ENCODE measurements at places on chromosomes 12 and 14.

DNA sequence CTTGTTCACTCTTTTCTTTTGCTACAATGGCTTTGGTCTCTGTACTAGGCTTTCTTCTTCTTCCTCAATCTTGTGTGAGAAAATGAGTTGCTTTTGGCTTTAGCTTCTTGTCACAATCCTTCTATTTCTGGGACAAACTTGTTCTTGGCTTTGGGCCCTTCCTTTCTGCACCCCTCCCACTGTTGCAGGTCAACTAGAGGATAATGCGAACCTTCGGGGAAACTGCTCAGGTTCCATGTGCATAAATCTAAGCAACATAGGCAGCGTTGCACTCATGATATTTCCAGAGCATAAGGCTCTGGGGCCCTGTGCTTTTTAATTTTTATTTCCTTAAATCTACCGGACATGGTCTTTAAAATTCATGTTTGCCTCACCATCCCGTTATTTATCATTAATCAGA, 89.8 kb upstream of the LRIG3 start:
- no peak for DNase-seq

GRCh38 chr14:20563971-20564370, 3.1 kb upstream of the RNASE9 start:
- no peak for DNase-seq

GRCh38 chr12:120373683-120374082, 4.7 kb upstream of the MSI1 start:
- DNase-seq, result no peak

DNA sequence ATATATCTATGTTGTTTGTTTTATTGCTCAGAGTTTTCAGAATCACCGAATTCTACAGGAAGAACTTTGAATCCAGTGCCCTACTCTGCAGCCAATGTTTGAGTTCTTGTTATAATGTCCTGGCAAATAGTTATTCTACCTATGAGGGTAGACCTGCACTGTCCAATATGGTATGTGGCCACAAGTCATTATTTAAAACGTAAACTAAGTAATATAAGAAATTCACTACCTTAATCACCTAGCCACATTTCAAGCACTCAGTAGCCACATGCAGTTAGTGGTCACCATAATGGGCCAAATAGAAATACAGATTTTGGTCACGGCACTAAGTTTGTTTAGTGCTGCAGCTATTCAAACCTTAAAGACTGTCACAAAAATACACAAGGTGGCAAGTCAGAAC, 26.4 kb downstream of the GNPTAB start:
- no peak for DNase-seq

- no peak for DNase-seq
Observed at GRCh38 chr12:15558915-15559528, 230.2 kb downstream of the EPS8 start.

DNA sequence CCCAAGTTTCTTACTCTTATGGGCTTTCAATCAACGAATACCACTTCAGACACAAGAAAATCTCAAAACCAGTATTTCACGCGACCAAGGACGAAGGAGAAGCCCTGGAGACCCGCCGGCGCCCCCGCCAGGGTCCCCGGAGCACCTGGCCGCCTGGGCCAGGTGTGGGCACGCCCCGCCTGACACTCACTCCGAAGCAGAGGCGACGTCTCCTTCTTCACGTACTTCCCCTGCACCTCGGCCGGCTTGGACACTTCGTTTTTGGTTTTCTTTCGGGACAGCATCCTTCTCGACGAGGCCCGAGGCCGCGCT, 466 bp downstream of the SAV1 start:
- DNase-seq, result no peak

GRCh38 chr14:104048758-104049507, 36.6 kb upstream of the ASPG start:
- DNase-seq, result no peak

- DNase-seq, result no peak
Observed at GRCh38 chr12:2413301-2413700, 360.5 kb downstream of the CACNA1C start.

- DNase-seq, result no peak
Observed at GRCh38 chr14:32251530-32251929, 48.5 kb upstream of the RNU6-8 start.

DNA sequence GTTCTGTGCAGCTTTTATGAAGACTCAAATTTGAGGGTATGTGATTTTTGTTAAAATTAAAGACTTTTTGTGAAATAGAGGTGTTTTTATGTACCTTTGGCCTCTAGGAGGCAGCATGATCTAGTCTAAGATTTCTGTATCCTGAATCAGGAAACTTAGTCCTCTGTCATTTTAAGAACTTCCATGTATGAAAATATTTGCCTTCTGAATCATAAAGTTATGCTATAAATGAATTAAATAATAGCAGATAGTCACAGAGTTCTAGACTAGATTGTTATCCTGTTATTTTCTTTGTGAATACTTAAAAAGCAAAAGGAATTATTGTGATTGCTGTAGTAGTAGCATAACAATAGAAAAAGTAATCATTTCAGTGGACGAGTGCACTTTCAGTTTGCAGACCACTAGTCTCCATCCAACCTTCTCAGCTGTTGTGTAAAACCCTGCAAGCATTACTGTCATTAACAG, 56.3 kb downstream of the FGD4 start:
- DNase-seq, result no peak

DNA sequence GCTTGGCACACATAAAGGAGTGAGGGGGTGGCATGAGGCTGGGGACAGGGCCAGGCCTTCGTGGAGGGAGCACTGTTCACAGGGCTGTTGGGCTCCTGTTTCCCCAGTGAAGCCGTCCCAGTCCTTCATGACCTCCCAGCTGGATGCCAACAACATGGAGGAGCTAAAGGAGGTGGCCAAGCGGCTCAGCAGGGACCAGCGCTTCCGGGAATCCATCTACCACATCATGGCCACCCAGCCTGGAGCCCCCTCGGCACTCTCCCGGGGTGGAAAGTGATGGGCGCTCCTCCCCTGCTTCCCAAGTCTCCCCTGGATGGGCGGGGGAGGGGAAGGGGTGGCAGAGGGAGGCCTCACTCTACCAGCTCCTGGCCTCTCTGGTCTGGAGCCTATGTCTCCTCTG, 43.6 kb downstream of the PLEKHD1 start:
- no peak for DNase-seq

GRCh38 chr12:133202493-133203343, 21.4 kb downstream of the ZNF268 start:
- no peak for DNase-seq

DNA sequence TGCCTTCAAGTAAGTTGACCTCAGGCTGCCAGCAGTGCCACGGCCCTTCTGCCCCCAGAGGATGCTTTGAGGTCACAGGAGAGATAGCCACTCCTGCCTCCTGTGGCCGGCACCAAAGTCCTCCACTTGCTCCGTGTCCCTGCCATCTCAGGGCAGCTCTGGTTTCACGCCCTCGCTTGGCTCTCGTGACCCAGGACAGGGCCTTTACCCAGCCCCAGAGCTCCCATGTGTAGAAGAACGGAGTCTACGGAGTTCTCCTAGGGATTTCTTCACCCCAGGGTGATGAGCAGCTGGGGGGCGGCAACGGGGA, 178.1 kb downstream of the ADGRD1 start:
- DNase-seq, result no peak

GRCh38 chr12:116062698-116063097, 214.8 kb downstream of the MED13L start:
- DNase-seq, result no peak

DNA sequence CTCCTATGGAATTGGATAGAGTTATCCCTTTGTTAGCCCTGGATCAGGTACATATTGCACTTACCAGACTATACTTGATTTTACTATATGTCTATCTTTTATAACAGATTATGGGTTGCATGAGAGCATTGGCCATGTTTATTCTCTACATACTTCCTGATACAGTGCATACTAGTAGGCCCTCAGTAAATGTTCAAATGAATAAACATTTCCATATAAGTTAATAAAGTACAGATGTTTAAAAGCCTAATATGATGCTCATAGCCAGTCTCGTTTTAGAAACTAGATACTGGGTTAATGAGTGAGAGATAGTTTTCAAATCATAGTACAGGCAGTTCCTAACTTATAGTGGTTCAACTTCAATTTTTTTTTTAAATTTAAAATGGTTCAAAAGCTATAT, 39.5 kb upstream of the TOMM20L start:
- no peak for DNase-seq

- no peak for DNase-seq
Observed at GRCh38 chr12:41950455-41950854, 194.2 kb downstream of the GXYLT1 start.

DNA sequence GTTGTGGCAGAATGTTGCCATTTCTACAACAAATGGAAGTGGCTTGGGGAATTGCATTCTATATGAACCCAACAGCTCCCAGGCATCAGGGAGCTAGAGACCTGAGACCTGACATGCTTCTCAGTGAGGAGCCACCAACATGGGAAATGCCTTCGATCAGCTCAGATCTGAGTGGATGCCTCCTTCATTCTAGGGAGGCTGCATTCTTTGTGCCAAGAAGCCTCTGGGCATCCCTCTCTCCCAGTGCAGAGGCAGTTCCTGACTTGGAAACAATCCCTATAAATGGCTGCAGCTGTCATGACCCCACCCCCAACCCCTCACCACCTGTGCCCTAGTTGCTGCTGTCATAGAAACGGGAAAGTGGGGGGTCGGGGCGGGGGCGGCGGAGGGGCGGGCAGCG, 196.3 kb downstream of the PPM1H start:
- no peak for DNase-seq

GRCh38 chr12:55671746-55672145, 35.1 kb downstream of the OR10P1 start:
- DNase-seq, result no peak

GRCh38 chr12:115898670-115899069, 378.8 kb downstream of the MED13L start:
- no peak for DNase-seq

GRCh38 chr14:54355698-54356097, 41.1 kb upstream of the CDKN3 start:
- no peak for DNase-seq

- DNase-seq, result no peak
Observed at GRCh38 chr14:92439537-92440344, 73.8 kb upstream of the RIN3 start.

DNA sequence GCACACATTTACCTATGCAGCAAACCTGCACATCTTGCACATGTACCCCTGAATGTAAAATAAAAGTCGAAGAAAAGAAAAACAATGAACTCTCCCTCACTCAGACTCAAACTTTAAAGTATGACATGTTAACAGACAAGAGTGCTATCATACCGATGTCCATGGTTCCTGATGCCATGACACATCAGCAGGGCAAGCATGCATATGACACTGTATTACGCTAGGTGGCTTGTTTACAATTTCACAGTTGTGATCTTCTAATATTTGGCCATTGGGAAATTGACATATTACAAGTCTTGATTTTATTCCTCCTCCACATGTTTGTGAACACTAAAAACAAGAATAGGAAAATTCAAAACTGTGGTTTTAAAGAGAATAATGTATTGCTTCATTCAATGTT, 126.6 kb downstream of the ADAMTS20 start:
- DNase-seq, result no peak

- no peak for DNase-seq
Observed at GRCh38 chr12:75685617-75686225, 174.3 kb upstream of the KRR1 start.

GRCh38 chr14:106318700-106319099, 792.3 kb downstream of the TMEM121 start:
- no peak for DNase-seq

GRCh38 chr14:97036086-97036852, 239.1 kb downstream of the VRK1 start:
- DNase-seq, result no peak

DNA sequence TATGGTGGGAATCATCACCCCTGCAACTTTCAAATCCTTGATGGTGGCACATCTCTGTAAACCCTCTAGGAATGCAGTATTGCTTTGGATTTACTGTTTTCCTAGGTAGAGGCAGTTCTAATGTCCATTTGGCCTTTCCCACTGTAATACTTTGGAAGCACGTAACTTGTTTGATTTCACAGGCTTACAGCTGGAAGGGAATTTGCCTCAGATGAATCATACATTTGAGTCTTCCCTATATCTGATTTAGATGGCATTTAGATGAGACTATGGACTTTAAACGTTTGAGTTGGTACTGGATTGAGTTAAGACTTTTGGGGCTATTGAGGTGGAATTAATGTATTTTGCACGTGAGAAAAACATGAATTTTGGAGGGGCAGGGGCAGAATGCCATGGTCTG, 35.9 kb downstream of the DAAM1 start:
- DNase-seq, result no peak

DNA sequence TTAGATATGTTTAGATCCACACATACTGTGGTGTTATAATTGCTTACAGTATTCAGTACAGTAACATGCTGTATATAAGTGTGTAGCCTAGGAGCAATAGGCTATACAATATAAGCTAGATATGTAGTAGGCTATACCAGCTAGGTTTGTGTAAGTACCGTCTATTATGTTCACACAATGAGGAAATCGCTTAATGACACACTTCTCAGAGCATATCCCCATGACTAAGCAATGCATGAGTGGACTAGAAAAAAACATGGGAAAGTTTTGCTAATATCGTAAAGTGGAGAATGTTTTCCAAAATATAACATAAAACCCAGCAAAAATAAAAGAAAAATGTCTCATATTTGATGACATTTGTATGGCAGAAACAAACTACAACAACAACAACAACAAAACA, 27.3 kb downstream of the AKAP3 start:
- no peak for DNase-seq

Data from NCI-H1417 treated with DMSO at 0.1 percent for 48 hours (cell line).